Uterus (tissue), 4 donors: ENCODE measurements at places on chromosomes 4 and X. TPM values are rescaled to one million over a fixed set of nuclear protein-coding genes. Genes with fewer than 3 reads are reported as not detected.

- H3K4me3 ChIP-seq, result no peak overlapping the region
- no peaks in the 10 kb centered on the region for H3K4me1 ChIP-seq
- no peaks in the 10 kb centered on the region for H3K36me3 ChIP-seq
- H3K27ac ChIP-seq, result no peak overlapping the region
- no peak for DNase-seq
Measured at GRCh38 chrX:9897761-9898161, 69.4 kb upstream of the CLDN34 start.

DNA sequence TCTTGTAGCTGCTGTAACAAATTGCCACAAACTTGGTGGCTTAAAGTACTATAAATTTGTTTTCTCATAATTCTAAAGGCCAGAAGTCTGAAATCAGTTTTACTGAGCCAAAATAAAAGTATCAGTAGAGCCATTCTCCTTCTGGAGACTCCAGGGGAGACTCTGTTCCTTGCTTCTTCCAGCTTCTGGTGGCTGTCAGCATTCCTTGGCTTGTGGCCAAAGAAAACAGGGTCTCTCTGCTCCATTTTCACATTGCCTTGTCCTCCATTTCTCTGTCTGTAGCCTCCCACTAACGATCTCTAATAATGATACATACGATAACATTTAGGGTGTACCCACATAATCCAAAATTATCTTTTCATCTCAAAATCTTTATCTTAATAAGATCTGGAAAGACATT, 200.4 kb downstream of the MAB21L2 start:
- H3K36me3 ChIP-seq, result no peaks in the 10 kb centered on the region
- no peaks in the 10 kb centered on the region for H3K27me3 ChIP-seq
- DNase-seq, result no peak
- H3K27ac ChIP-seq, result no peak overlapping the region
- no peaks in the 10 kb centered on the region for H3K4me1 ChIP-seq

GRCh38 chr4:96012687-96013086, 172.8 kb downstream of the PDHA2 start:
- H3K4me3 ChIP-seq, result no peak overlapping the region
- no peak for DNase-seq

DNA sequence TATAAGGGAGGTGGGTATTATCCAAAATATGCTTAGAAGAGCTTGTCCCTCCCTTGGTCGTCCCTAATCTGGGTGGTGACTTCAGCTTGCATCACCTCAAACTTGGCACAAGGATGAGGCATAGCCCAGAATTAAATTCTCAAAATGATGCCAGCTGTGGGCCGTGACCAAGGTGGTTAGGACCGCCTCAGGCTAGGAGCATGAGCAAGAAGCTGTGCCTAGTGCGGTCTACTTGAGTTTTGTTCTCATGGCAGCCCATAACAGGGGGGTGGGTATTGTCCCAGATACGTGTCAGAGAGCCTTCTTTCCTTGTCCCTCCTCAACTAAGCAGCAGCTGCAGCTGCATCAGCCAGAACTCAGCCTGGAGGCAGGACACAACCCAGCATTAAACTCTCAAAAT, 2620.0 kb downstream of the PCDH7 start:
- no peak overlapping the region for H3K4me3 ChIP-seq
- H3K27ac ChIP-seq, result no peak overlapping the region
- no peaks in the 10 kb centered on the region for H3K4me1 ChIP-seq
- H3K27me3 ChIP-seq, result no peaks in the 10 kb centered on the region

Gene RBM47
- 3.8 TPM for total RNA-seq

Gene EXOC1
- total RNA-seq, result 34.3 TPM

DNA sequence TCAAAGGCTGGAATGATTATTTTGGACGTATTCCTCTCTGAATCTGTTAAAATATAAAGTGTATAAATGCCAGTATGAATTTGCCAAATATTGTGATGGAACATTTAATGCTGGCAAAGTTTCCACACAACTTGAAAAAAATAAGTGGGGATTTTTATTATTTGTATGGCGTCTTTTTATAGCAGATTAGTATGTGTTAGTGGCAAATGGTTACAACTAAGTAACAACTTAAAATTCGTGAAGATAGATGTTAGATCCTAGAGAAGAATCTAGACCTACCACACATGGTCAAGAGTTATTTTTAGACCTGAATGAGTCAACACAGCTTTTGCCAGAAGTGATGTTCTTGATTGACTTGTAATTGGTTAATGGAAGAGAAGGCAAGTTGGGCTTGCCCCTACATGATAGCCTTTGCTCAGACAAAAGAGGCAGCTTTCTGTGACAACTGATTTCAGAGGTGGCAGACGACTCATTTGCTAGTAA, 4.8 kb downstream of the CPE start:
- no peak overlapping the region for H3K4me3 ChIP-seq
- no peak for DNase-seq
- no peaks in the 10 kb centered on the region for H3K4me1 ChIP-seq
- peak overlapping the region; percentile 51 for H3K27ac ChIP-seq
- no peaks in the 10 kb centered on the region for H3K36me3 ChIP-seq

Gene GRIA3
- 7.4 TPM for total RNA-seq

DNA sequence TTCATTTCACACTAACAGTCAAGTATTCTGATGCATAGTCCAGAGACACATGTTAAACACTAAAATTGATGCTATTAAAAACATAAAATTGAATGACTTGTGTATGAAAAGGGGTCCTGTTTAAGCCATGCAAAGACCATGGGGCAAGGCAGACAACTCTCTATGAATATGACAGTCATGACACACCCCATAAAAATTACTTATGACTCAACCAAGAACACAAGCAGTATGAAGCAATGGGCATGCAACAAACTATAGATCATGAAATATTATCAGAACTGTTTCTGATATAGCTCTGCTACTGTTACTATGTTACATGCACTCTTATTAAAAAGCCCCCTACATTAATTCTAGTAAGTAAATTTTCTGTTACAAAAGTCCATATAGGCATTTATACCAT, 57.5 kb upstream of the ZCCHC13 start:
- no peaks in the 10 kb centered on the region for H3K36me3 ChIP-seq
- H3K27me3 ChIP-seq, result no peaks in the 10 kb centered on the region
- no peak for DNase-seq
- no peak overlapping the region for H3K4me3 ChIP-seq
- no peaks in the 10 kb centered on the region for H3K4me1 ChIP-seq

Gene BCORL1
- 1.5 TPM for total RNA-seq

Gene RNF175
- total RNA-seq, result not detected

Gene PGM2
- total RNA-seq, result 39.6 TPM

Gene CYP2U1
- 16.6 TPM for total RNA-seq

- H3K4me3 ChIP-seq, result no peak overlapping the region
- no peaks in the 10 kb centered on the region for H3K36me3 ChIP-seq
- H3K27me3 ChIP-seq, result no peaks in the 10 kb centered on the region
- H3K27ac ChIP-seq, result no peak overlapping the region
- DNase-seq, result no peak
Measured at GRCh38 chr4:26958925-26959653, 98.4 kb downstream of the STIM2 start.

DNA sequence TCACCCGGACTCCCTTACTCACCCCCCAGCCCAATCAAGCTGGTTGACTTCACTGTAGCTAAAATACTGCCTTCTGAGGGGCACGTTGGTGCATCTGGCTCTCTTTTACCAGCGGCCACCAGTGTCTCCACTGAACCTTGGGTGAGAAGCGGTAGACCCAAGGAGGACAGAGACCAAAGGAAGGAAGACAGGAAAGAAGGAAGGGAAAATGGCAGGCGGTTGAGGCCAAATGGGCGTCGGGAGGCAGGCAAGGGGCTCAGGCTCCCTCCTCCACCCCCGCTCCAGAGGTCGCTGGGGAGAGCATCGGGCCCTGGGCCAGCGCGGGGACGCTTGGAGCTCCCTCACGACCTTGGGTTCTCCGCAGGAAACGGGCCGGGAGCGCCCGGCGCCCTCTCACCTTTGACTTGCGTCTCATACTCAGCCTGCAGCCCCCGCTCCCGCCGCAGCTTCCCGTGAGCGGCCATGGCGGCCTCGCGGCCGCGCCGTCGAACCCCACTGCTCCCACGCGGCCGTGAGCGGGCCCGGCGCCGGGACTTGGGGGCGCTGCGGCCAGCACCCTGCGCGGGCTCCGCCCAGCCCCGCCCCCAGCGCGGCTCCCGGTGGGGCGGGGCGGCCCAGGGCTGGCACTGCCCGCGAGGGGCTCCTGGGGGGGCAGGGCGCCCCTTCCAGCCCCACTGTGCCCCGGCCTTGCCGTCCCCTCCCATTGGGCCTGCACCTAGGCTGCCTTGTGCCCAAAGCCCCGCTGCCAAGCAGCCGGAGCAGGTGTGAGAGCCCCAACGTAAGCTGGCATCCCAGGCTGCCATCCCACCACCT, at the start of gene ARHGAP4:
Gene ARHGAP4 (minus strand): TSS at position 526 of the 813 bp plus-strand sequence. CDS start 62 bp downstream, at position 464.
- H3K27ac ChIP-seq, result peak within 1 kb of the TSS; percentile 97
- peaks cover 3% of the 10 kb centered on the region for H3K4me1 ChIP-seq
- H3K4me3 ChIP-seq, result peak within 1 kb of the TSS; percentile 71
- H3K27me3 ChIP-seq, result no peaks in the 10 kb centered on the region
- no peak for DNase-seq
- H3K36me3 ChIP-seq, result no peaks in the 10 kb centered on the region

GRCh38 chr4:177483271-177483670, 41.0 kb upstream of the AGA start:
- no peak overlapping the region for H3K4me3 ChIP-seq
- DNase-seq, result no peak
- H3K4me1 ChIP-seq, result no peaks in the 10 kb centered on the region
- H3K27me3 ChIP-seq, result no peaks in the 10 kb centered on the region

- H3K27me3 ChIP-seq, result no peaks in the 10 kb centered on the region
- no peaks in the 10 kb centered on the region for H3K36me3 ChIP-seq
- no peak overlapping the region for H3K4me3 ChIP-seq
- DNase-seq, result no peak
- no peak overlapping the region for H3K27ac ChIP-seq
Measured at GRCh38 chr4:40310225-40310624, 24.9 kb upstream of the CHRNA9 start.

Gene POF1B
- total RNA-seq, result 0.26 TPM

Gene HSFX4
- total RNA-seq, result not detected

DNA sequence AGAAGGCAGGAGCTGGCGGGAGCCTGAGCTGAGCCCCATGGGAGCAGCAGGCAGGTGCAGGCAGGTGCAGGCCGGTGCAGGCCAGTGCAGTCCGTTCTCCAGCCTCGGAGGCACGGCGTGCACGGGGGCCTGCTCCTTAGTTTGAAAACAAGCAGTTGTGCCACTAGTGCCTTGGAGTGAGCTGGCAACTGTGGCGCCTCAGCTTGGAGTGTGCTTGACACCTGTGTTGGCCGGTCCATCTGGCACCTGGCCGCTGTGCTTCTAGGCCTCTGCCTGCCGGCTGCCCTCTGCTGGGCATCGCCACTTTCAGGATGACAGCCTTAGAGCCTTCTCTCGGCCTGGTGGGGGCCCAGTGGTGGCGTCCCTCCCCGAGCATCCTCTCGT, 47.9 kb downstream of the RGS12 start:
- DNase-seq, result no peak
- no peaks in the 10 kb centered on the region for H3K36me3 ChIP-seq
- no peaks in the 10 kb centered on the region for H3K4me1 ChIP-seq

GRCh38 chr4:41213625-41214135, 662 bp downstream of the APBB2 start:
- H3K4me1 ChIP-seq, result no peaks in the 10 kb centered on the region
- no peaks in the 10 kb centered on the region for H3K36me3 ChIP-seq
- peak overlapping the region; percentile 74 for H3K4me3 ChIP-seq
- no peaks in the 10 kb centered on the region for H3K27me3 ChIP-seq
- peak overlapping the region; percentile 87 for H3K27ac ChIP-seq

DNA sequence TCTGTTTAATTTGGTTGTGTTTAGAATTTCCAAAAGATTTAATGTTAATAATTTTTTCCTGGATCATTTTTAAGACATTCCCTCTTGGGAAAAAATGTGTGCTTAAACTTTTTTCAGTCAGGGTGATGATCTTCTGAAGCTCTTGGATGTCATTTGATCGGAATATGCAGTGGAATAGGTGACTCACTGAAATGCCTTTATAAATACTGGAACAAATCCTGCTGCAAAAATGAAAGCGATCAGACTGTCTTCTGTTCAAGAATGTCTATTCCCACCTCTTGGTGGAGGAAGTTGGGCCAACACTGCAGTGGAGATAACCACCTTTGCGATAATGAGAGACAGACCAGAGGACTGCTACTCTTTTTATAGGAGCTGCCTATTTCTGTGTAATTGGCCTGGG, 46.7 kb downstream of the LARP1B start:
- DNase-seq, result no peak
- no peak overlapping the region for H3K27ac ChIP-seq
- H3K4me1 ChIP-seq, result no peaks in the 10 kb centered on the region

Gene ASB5
- total RNA-seq, result 0.28 TPM

- H3K36me3 ChIP-seq, result no peaks in the 10 kb centered on the region
- DNase-seq, result peak; percentile 42
- no peak overlapping the region for H3K27ac ChIP-seq
Measured at GRCh38 chrX:57951666-57952319, 41.5 kb upstream of the ZXDA start.

GRCh38 chrX:119687661-119688413, 5.1 kb downstream of the SEPTIN6 start:
- no peaks in the 10 kb centered on the region for H3K27me3 ChIP-seq
- no peaks in the 10 kb centered on the region for H3K4me1 ChIP-seq
- H3K27ac ChIP-seq, result no peak overlapping the region
- no peaks in the 10 kb centered on the region for H3K36me3 ChIP-seq
- H3K4me3 ChIP-seq, result no peak overlapping the region

DNA sequence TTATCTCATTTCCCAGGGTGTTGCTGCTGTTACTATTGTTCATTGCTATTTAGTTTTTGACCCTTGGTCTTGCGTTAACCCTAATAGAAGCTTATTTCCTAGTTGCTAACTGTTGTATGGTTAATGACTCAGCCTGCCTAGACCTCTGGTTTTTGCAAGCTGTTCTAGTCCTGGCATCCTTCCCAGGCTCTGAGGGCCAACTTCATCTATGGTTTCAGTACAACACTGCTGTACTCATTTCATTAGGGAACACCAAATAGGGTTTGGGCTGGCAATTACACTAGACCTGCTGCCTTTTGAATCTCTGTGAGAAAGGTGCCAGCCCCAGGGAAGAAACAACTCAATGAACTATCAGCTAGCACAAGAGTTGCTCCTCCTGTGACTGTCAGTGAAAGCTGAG, 59.6 kb downstream of the DCX start:
- peak; percentile 45 for DNase-seq
- no peaks in the 10 kb centered on the region for H3K4me1 ChIP-seq
- H3K36me3 ChIP-seq, result no peaks in the 10 kb centered on the region
- H3K27me3 ChIP-seq, result no peaks in the 10 kb centered on the region

DNA sequence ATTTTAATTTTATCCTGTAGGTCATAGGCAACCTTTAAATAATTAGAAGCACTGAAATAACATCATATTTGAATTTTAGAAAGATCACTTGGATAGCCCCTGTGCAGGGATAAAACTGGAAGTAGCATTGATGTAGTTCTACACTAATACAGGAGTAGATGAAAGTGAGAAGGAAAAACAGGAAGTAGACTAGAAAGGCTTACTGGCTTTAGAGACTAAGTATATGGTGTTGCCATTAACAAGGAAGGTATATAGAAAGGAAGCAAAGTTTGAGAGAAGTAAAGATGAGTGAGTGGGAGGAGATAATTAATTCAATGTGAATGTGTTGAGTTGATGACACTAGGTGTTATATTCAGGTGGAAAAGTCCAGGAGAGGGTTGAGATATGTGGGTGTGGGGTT, 73.1 kb upstream of the EPGN start:
- no peaks in the 10 kb centered on the region for H3K4me1 ChIP-seq
- H3K36me3 ChIP-seq, result no peaks in the 10 kb centered on the region
- no peak overlapping the region for H3K27ac ChIP-seq

- DNase-seq, result no peak
- H3K4me3 ChIP-seq, result no peak overlapping the region
- no peak overlapping the region for H3K27ac ChIP-seq
Measured at GRCh38 chr4:122623637-122624166, 2.8 kb upstream of the IL21 start.

- H3K27ac ChIP-seq, result peak overlapping the region; percentile 76
- no peaks in the 10 kb centered on the region for H3K36me3 ChIP-seq
Measured at GRCh38 chrX:130402208-130402684, 459 bp downstream of the RBMX2 start.

Gene ADH1C
- 4.7 TPM for total RNA-seq
